ENCODE measurements at places on chromosomes 6 and 20.

DNA sequence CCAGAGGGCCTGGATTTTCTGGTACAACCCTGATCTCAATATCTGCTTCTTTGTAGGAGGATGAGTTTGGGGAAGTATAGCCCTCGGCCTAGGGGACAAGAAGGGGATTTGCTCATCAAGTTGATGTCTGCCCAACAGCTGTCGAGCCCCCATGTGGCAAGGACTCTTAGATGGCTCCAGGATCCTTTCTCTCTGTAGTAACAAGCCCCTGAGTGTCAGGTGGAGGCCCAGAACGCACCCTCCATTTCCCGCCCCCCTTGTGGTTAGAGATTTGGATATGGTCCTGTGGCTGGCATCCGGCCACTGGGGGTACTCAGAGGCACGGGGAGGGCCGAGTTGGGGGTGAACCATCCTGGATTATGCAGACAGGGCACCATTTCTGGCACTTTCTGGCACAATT lies 50.1 kb downstream of the CTCFL start:
- no peak for DNase-seq

DNA sequence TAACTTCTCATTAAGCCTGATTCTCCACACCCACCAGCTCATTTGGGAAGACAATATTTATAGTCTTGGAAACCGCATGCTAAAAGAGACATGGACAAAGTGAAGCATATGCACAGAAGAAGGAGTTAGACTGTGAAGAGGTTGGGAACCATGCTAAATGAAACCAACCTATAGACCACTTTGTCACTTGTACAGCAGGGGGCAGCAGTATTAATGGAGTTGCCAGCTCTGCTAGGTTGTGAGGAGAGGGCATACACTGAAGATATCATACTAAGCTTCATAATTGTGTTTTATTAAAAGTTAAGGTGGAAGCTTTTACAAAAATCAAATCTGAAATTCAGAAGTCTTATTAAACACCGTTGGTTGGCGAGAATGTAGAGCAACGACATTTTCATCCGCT lies 38.3 kb upstream of the HMGCLL1 start:
- no peak for DNase-seq

GRCh38 chr6:41443616-41444525 lies 102.3 kb upstream of the FOXP4 start:
- no peak for DNase-seq

- DNase-seq = no peak
Observed at GRCh38 chr6:104541411-104541810, 318.3 kb downstream of the HACE1 start.

DNA sequence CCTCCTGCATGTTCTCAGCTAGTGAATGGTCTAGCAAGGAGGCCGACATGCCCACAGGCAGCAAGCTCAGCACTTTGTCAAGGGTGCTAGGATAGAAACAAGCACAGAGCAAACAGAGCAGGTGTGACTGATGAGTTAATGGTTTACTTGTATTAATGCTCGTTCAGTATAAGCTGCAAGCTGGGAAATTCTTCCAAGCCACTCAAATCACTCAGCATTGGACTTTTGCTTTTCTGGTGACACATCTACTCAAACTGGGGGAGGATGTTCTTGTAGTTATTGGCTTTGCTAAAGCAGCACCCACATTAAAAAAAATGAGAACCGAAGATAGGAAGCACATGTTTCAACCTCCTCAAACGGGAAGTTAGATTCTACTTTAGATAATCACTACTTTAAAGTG lies 43.1 kb upstream of the NEDD9 start:
- DNase-seq = no peak

GRCh38 chr6:26156850-26157250 lies 69.6 kb downstream of the HFE start:
- DNase-seq = peak; percentile 18

DNA sequence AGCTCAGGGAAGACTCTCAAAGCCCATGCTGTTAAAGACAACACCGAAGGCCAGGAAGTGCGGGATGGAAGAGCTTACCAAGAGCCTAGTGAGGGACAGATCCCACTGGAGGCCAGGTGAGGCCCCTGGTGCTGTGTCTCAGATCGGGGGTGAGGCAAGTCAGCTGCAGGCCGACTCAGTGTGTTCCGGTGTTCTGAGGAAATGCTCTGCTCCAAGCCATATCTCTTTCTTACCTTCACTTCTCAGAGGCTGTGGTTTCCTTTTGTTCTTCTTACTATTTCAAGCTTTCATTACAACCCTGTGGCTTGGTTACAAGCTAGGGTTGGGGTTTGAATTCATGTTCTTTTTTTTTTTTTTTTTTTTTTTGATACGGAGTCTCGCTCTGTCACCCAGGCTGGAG lies 114.3 kb upstream of the ZFP64 start:
- no peak for DNase-seq

DNA sequence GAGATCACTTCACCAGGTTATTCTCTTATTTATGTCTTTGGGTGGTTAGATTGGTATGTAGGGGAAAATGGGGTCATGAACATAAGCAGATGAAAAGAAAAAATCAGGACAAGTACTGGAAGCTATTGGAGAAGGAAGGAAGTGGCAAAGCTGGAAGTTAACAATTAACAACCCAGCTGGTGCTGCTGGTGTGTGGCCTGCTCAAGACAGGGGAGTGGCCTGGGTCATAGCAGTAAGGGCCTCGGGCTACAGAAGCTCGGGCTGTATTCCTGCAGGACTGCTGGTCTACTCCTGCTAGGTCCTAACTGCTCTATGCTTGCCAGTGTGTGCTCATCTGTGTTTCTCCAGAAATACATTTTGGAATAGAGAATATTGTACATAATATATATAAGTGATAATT lies 19.6 kb downstream of the MYLIP start:
- DNase-seq = no peak

DNA sequence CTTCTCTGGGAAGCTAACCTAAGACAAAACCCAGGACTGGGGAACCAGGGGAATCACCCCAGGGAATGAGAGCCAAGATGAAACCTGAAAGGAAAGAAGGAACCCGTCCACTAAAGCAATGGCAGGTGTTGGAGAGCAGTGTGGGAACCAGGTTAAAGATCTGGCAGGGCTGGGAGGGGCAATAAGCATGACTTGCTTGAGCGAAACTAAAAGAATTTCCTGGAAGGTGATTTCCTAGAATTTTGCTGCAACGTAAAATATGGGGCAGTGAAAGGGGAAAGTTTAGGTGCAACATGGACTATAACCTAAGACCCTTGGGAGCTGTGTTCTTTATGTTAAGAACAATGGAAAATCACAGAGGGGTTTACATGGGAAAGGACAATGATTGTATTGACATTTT lies 126.2 kb upstream of the SSTR4 start:
- no peak for DNase-seq

DNA sequence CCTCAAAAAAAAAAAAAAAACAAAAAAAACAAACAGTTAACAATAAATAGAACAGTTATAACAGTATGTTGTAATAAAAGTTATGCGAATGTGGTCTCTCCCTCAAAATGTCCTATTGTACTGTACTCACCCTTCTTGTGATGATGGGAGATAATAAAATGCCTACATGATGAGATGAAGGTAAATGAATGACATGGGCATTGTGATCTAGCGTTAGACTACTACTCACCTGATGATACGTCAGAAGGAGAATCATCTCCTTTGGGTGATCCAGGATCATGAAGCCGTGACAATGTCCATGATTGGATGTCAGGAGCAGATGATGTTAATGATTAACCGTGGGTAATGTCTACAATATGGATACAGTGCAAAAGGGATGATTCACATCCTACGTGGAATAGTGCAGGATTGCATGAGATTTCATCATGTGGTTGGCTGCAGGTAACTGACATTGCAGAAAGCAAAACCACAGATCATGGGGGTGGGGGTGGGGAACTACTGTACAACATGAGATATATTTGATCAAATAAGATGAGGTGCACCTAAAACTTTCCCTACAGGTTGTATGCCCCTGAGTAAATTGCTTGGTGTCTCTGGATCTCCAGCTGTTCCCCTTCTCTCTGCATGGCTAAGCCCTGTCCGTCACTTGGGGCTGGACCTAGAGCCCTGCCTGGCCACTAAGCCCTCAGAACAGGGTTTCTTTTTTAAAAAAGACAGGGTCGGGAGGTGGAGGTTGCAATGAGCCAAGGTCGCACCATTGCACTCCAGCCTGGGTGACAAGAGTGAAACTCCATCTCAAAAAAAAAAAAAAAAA lies 6.2 kb upstream of the RBCK1 start:
- no peak for DNase-seq

- no peak for DNase-seq
Observed at GRCh38 chr6:16318538-16318937, 80.2 kb downstream of the GMPR start.

DNA sequence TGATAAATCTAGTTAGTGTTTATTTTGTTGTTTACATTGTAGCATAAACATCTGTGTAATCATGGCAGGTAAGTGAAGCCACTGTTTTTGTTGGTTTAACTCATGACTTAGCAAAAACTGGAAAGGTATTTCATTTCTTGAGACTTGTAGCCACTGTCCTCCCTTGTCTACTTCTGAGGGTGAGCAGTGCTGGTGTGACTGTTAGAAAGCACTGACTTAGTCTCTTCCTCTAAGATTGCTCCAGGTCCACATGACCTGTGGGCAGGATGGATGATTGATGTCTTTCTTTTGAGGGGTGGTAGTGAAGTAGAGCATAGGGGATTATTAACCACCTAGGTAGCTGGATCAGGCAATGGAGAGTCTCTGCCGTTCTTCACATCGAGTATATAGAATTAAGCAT lies 203.8 kb downstream of the ARID1B start:
- no peak for DNase-seq

DNA sequence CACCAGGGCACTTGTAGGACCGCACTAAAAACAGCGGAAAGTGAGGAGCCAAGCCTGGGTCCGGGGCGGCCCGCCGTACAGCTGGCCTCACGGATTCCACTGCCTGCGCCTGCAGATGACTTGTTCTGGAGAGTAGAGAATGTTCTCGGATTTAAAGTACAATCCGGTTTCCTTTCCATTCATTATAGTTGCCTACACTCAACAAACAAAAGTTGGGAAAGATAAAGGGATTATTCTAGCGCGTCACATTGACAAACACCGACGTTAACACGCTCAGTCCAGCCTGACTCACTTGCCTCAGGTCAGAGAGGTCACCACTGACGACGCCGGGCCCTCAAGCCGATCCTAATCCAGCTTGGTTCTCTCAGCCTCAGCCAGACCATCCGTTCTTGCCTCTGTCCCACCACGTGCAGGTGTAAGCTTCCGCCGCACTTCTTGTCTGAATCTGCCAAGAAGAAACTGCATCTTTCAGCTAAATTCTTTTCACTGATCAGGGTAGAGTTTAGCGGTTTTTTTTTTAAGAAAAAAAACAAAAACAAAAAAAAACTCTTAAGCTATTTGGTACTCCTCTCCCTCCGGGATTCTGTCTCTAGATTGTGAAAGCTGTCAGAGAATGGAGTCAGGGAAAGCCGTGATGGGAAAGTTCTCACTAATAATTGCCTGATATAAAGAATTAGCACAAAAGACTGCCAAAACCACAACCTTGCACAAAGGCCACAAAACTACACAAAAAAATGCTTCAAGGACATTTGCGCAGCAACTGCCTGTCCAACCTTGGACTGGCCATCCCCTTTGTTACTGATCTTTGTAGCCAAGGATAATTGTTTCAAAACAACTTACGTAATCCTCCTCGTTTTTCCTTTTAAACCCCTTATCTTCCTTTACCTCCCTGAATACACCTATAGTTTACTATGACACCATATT lies 1.1 kb upstream of the PHF10 start:
- no peak for DNase-seq

DNA sequence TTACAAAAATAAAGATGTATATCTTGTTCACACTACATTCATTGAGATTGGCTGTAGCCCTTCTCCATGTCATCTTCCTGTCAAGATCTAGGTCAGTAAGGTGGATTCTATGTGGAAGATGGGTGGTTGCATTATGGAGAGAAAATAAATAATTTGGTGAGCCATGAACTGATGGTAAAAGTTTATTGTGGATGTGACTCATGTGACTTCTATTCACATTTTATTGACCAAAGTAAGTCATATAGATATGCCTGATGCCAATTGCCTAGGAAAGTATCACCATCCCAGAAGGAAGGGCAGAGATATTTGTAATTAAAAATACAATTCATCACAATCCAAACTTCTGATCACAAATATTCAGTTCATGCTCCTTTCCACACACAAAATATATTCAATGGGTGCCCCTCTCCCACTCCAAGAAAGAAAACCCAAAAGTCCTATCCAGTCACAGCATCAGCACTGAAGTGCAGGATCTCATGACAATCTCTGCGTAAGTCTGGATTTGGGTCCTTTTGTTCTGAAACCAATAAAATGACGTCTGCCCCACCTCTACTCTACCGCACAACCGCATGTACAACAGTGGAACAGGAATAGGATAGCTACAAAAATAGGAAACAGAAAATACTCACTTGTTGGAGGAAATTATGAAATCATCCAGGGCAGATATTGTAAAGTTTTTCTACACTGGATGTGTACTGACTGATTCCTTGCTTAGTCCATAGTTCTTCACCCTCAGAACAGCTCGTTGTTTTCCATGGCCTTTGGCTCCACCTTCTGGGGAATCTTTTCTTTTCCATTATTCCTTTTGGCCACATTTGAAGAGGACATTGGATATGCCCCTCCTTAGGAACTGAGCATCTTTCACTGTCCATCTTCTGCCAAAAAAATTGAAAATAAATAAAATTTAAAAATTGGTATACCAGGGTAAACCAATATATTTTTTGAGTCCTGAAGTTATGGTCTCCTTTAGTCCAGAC lies 16.1 kb upstream of the SLC17A3 start:
- DNase-seq = no peak

GRCh38 chr6:19669206-19669605 lies 168.0 kb upstream of the ID4 start:
- no peak for DNase-seq

DNA sequence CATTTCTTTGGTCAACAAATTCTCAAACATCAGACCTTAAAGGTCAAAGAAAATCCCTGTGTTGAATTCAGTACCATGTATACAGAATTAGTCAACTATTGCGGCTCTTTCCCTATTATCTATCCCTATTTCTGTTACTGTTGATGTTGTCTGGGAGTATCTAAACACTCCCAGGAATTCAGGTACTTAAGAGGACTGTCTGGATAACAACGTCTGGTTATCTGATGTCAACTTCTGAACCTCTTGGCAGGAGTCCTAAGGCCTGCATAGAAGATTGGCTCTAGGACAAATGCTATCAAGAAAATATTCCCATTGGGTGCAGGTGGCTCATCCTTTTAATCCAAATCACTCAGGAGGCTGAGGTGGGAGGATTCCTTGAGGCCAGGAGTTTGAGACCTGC lies 255.6 kb downstream of the KHDC1L start:
- no peak for DNase-seq

- DNase-seq = no peak
Observed at GRCh38 chr6:27617046-27617687, 144.3 kb upstream of the ZNF184 start.

GRCh38 chr20:50376888-50377459 lies 133.2 kb upstream of the PTPN1 start:
- no peak for DNase-seq

GRCh38 chr6:139407718-139408222 lies 33.3 kb upstream of the CITED2 start:
- no peak for DNase-seq

- no peak for DNase-seq
Observed at GRCh38 chr6:1667805-1668175, 58.1 kb downstream of the FOXC1 start.

GRCh38 chr6:28977341-28978132 lies 27.6 kb downstream of the ZNF311 start:
- no peak for DNase-seq
